ENCODE measurements at places on chromosomes 1 and 21.

DNA sequence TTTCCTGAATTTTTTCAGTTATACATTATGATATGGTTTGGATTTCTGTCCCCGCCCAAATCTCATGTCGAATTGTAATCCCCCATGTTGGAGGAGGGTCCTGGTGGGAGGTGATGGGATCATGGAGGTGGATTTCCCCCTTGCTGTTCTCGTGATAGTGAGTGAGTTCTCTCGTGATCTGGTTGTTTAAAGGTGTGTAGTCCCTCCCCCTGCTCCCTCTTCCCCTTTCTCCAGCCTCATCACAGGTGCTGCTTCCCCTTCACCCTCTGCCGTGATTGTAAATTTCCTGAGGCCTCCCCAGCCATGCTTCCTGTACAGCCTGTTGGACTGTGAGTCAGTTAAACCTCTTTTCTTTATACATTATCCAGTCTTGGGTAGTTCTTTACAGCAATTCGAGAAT is 93.2 kb upstream of the HNRNPU start:
- DNase-seq = no peak

DNA sequence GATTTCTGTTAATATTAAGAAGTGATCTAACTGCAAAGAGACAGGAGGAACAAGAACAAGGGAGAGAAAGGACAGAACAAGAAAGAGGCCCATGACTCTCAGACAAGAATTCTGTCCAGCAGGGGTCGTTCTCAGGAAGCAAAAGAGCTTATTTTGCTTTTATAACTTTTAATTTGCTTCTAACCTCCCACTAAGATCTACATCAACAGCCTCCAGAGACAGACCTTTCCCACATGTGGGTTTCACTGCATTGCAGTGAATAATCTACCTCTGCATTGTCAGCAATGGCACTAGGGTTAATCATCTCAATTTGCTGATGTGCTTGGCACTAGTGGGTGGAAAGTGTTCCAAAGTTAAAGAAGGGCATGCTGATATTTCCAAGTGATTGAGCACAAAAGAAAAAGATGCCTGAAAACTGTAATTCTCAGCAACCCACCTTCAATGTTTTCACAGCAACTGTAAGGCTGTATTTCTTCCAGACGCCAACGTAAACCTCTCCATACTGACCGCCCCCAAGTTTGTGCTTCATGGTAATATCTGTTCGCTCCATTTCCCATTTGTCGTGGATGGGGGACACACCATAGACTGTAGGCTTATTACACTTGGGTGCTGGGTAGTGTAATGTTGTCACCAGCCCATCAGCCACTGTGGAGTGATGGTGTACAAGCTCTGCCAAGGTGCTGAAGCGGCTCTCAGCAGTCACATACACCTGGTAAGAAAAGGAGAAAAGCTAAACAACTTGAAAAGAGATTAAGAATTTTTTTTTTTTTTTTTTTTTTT is 39.5 kb downstream of the TOR3A start:
- DNase-seq = no peak

GRCh38 chr21:42176859-42177258 is 42.1 kb upstream of the ABCG1 start:
- DNase-seq = no peak

DNA sequence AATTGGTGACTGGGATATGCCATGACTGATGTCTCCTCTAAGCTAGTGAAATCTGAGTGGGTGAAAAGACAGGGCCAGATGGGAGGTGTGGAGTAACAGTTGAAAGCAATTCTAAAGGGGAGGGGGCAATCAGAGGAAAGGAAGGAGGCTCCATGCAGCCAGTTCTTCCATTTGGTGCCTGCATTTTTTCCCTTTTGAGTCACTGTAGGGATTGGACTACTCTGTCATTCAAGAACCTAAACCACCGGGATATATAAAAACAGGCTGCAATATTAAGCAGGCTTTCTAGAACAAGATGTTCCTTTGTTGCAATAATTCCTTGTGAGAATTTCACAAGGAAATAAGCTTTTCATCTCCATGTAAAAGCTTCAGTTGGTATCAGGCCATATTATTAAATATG is 18.3 kb downstream of the CLIC6 start:
- no peak for DNase-seq

GRCh38 chr1:67687649-67688048 is 2.6 kb downstream of the GADD45A start:
- no peak for DNase-seq

DNA sequence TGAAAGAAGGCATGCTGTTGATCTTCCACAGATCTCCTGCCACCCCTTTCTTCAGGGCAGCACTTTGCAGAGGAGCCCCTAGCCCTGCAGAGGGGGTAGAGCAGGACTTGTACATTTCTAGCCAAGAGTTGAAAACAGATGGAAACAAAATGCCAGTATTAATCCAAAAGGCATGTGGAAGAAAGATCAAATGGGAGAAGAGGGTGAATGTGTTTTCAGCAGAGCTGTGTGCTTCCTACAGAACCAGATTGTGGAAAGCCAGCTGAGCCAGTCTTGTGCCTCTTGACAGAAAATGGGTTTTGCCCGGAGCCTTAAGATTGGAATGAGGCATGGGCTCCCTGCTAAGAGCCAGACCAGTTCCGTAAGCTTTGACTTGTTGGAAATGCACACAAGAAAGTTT is 105.2 kb upstream of the TSPAN2 start:
- DNase-seq = no peak

- peak; percentile 32 for DNase-seq
Observed at GRCh38 chr21:42012344-42012743, 2.2 kb upstream of the ZBTB21 start.

DNA sequence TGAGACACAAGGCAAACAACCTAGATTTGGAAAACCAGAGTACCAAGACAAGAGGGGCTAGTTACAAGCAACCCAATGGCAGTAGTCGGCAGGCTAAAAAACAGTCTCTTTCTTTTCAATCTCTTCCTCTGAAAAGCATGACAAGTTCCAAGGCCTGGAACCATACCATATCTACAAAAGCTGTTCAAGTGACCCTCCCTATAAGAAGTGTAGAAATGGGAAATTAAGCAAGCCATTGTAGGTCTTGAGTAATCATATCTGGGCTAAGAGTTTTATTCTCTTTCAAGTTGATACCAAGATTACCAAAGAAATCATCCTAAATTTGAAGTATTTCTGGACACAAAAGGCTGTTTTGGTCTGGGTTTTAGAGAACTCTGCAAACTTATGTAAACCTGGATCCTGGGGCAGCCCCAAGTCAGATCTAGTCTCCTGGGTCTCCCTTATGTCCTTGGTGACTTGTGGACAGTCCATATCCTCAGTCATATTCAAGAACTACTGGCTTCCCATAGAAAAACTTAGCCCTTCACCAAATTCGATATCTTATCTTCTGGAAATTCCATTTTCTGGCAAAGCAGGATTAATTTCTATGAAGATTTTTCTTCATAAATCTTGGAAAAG is 24.7 kb downstream of the FMO3 start:
- no peak for DNase-seq

- DNase-seq = peak; percentile 81
Observed at GRCh38 chr1:44031252-44032169, at the start of gene SLC6A9. Gene SLC6A9, minus strand, starts transcription at chr1:44031462. Its CDS starts 7,185 bp downstream, at chr1:44024277.

DNA sequence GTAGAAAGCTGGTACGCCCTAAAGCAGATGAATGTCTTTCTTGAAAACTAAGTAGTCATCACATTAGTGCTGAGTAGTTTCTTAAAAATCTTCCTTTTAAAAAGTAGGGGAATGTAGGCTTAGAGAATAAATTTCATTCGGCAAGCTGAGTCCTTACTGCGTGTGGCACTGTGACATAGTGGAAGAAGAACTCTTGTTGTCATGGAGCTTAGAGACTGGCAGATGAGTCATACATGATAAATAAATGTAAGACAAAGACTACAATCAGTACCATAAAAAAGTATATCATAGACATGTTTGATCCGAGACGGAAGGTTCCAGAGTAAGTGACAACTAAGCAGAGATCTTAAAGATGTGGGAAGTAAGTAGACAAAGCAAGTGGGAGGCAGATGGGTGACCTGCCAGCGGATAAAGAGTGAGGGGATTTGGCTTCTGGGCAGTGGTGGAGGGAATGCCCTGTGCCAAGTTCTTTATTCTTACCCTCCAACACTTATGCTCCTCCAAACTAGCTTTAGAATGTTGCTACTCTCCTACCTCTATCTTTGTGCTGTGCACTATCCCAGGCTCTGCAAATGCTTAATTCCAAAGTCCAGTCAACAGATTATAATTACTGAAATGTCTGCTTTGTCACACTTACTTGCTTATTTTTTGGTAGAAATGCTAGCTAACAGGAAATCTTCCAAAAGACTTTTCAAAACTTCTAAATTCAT is 608.5 kb upstream of the USP24 start:
- no peak for DNase-seq

GRCh38 chr1:42152907-42153600 is at the start of gene GUCA2B:
Gene GUCA2B, plus strand, starts transcription at chr1:42153410. Its CDS starts 41 bp downstream, at chr1:42153451.
- DNase-seq = no peak

GRCh38 chr21:46416551-46416950 is 42.1 kb upstream of the DIP2A start:
- DNase-seq = no peak

DNA sequence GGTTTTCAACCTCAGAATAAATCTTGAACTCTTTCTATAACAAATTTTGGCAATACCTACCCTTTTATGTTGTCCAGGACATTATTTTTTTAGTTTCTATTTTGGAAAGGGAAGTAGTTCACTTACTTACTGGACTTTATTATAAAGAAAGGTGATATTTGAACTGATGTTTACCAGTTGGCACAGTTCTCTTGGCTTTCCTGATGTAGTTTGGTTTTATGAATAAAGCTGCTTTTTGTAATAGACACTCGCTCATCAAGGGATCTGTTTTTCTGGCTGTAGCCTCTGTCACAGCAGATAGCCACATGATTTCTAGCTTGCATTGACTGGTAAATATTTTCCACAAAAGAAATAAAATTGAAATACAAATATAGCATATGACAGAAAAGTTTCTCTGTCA is 40.9 kb upstream of the METTL18 start:
- no peak for DNase-seq

- DNase-seq = peak; percentile 89
Observed at GRCh38 chr1:85580872-85581801, 576 bp downstream of the CCN1 start.

DNA sequence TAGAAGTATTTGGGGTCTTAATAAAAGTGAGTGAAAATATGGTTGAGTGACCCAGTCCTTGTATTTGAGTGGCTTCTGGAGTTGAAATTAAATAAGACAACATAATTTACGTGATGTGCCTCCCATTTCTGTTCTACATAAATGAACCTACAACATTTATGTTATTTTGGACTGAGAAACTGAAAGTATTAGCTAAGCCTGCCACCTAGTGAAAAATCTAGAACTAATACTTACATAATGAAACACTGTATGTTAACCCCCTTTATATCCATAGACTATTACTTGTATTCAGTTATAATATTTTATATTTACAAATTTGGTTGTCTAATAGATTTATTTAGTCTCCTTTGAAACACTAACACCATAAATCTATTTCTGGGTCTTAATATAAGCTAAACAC is 298.9 kb downstream of the KCNT2 start:
- DNase-seq = no peak

DNA sequence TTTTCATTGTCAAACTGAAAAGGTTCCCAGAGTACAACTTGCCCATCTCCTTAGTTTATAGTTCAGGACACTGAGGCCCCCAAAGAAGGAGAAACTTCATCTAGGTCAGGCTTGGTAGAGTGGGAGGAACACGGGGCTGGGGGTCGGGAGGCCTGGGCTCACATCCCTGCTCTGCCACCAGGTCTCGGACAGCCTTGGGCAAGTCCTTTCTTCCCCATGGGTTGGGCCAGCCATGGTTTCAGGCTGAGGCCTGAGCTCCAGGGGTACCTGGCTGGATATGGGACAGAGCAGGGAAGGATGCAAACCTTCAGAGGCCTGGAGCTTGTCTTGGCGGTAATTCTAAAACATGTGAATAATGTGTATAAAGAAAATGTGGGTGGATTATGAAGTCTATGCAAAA is 17.0 kb downstream of the FOXO6 start:
- DNase-seq = no peak

GRCh38 chr1:26094076-26094669 is 17.5 kb upstream of the PDIK1L start:
- no peak for DNase-seq
